ENCODE measurements at places on chromosomes 4 and X. TPM values are rescaled to one million over a fixed set of nuclear protein-coding genes. Genes with fewer than 3 reads are reported as not detected.

DNA sequence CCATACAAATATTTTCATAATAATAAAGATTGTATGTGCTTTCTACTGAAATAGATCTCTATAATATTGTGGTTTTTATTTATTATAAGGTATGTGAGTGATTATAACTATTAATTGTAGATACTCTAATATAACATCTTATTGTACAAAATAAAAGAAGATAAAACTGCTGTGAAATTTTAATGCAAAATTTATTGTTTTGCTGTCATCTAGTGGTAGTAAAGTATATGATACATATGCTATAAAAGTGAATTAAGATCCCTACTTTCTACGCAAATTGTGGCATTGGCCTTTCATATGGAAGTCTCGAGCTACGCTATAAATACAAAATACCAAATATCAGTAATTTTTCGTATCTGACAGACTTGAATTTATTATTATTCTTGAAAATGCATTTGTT lies 19.3 kb downstream of the YIPF7 start:
- DNase-seq = no peak

DNA sequence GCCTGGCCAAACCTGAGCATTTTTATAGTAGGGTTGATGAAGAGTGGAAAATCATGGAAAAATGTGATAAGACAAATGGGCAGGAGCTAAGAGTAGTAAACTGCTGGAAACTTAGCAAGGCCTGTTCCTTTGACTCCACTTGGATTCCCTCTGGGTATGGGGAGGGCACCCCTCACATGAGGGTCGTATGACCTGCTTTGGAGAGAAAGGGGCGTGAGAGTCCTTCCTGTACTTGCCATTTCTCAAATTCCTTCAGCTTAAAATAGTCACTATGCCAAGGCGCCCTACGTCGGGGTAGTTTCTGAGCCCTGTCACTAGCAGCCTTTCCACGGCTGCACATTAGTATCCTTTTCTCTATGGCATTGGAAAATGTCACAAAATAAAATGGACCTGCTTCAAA lies 49.1 kb downstream of the GPRIN3 start:
- DNase-seq = no peak

DNA sequence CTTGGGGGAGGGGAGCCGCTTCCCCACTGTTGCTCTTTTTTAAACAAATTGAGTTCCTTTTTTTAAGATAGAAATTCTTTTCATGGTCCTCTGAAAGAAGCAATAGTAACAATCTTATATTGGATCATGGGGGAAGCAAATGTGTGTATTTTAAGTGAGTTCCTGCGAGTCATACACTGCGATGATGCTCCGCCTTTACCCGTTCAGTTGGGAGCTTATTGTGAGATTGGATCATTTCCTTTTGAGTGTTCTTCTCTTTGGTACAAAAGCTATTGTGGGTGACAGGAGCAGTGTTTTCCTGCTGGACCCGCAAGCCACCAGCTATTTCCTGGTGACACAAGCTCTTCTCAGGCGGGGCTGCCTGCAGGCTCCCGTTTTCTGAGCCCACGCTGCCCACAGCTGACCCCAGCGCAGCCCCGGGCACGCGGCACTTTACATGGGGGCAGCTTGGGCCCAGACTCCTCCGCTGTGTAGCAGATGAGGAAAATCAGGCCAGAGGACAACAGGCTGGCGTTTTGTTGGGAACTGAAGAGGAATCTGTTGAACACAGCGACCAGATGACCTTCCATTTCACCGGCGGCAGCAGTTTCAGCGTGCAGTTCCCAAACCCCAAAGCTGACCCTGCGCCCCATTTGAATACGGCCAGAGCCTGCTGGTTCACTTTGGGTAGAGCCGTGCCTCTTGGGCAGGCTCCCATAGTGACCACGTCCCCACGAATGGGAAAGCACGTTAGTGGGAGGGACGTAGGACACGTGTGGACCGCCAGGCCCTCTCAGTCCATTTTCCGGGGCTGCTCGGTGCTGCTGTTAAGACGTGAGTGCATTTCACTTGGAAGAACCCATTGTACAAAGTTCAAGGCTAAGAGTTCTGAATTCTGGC lies 12.2 kb downstream of the TADA2B start:
- DNase-seq = no peak

- DNase-seq = no peak
Observed at GRCh38 chr4:140014284-140014683, 139.7 kb downstream of the MAML3 start.

GRCh38 chrX:68193234-68193633 lies 240.1 kb downstream of the OPHN1 start:
- no peak for DNase-seq

GRCh38 chrX:107298276-107298675 lies 91.9 kb downstream of the DNAAF6 start:
- no peak for DNase-seq

- no peak for DNase-seq
Observed at GRCh38 chr4:5446595-5447226, 261.6 kb downstream of the EVC2 start.

DNA sequence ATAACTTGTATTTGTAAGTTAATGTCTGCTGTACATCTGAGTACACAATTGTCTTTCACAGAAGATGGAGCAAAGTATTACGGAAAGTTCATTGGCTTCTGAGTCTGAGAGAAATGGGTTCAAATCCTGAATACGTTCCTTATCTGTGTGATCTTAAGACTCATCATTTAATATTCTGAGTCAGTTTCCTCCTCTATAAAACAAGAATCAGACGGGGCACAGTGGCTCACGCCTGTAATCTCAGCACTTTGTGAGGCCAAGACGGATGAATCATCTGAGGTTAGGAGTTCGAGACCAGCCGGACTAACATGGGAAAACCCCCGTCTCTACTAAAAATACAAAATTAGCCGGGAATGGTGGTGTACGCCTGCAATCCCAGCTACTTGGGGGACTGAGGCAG lies 57.8 kb downstream of the APBB2 start:
- no peak for DNase-seq

DNA sequence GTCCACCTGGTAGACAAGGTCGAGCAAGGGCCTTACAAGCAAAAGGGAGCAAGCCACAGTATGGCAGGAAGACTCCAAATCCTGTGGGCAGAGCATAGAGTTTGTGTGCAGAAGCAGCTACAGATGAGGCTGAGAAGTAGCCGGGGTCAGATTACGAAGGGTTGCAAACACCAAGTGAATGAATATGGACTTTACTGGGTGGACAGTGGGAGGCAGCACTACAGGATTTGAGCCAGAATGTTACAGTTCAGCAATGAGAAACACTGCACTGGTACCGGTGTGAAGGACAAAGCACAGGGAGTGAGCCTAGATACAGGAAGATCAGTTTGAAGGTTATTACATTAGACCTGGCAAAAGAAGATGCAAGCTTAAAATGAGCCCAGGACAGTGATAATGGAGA lies 46.1 kb upstream of the HOPX start:
- DNase-seq = no peak

GRCh38 chrX:78327370-78328086 lies at the start of gene CYSLTR1:
TSS of gene CYSLTR1 (minus strand) at chrX:78327611. CDS start at chrX:78273746, 53,865 bp downstream.
- DNase-seq = no peak

- DNase-seq = no peak
Observed at GRCh38 chr4:173526724-173527102, 3.3 kb downstream of the HAND2 start.

DNA sequence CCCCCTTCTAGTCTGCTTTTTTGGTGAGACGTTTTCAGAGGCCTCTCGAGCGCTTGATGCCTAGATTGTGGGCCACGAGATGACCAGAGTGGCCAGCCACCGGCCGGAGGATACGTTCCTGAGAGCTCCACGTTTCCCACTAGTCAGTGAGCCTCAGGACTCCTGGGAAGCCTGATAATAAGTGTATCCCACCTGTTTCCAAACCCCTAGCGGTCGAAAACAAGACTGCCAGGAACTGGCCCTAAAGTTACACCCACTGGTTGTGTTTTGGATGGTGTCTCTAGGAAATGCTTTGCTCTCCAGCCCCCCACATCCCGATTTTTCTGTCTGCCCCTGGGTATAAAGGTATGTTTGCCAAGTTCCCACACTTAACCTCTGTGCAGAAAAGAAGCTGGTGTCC lies 4.6 kb upstream of the RS1 start:
- no peak for DNase-seq

GRCh38 chr4:52173470-52174045 lies 122.5 kb downstream of the SPATA18 start:
- DNase-seq = no peak

DNA sequence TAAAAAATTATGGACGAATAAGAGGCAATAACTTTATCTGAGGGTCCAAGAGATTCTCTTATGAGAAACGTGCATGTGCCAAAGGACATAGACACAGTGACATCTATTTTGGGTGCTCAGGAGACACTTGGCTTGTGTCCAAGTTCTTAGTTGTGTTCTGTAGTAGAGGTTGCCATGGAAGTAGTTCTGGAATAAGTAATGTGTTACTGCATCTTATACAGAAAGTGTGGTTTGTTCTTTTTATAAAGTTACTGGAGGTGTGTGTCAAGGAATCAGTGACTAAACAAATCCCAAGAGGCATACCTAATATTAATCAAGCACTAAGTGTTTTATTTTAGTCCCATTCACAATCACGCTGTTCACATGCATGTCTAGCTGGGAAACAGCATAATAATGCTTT lies 305.7 kb downstream of the ARHGAP24 start:
- DNase-seq = no peak

GRCh38 chrX:123215397-123216089 lies 31.5 kb downstream of the GRIA3 start:
- no peak for DNase-seq

- DNase-seq = no peak
Observed at GRCh38 chr4:179352221-179352620, 1910.0 kb upstream of the AGA start.

Gene BST1
- not detected for total RNA-seq

Gene NUP62CL
- not detected for total RNA-seq

Gene STOX2
- total RNA-seq = 6.1 TPM

Gene BMP3
- 34.5 TPM for total RNA-seq

Gene MTNR1A
- total RNA-seq = 7.0 TPM

Gene TMEM33
- total RNA-seq = 41.8 TPM

Gene PPP2R3B
- total RNA-seq = 13.8 TPM
